ENCODE measurements at places on chromosomes 4 and X.
A peak's percentile ranks its signal among the peaks of the same experiment; 100 is the strongest.

- no peak for DNase-seq
Observed at GRCh38 chr4:38166768-38167167, 206.6 kb downstream of the PTTG2 start.

GRCh38 chr4:11805842-11806241, 377.1 kb upstream of the HS3ST1 start:
- DNase-seq, result no peak

DNA sequence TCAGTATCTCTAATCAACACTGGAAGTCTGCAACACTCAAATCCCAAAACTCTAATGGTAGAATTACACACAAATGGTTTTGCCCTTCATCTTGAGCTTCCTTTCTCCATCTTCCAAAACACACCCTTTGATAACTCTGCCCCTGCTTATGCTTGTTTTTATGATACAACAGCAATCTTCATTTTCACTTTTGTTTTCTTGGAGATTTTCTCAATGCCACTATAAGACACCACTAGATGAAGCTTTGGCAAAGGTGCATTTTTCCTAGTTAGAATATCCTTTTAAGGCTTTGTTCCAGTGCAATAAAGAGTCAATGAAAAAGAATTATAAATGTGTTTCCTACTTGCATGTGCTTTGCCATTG, 472.4 kb upstream of the NWD2 start:
- no peak for DNase-seq

DNA sequence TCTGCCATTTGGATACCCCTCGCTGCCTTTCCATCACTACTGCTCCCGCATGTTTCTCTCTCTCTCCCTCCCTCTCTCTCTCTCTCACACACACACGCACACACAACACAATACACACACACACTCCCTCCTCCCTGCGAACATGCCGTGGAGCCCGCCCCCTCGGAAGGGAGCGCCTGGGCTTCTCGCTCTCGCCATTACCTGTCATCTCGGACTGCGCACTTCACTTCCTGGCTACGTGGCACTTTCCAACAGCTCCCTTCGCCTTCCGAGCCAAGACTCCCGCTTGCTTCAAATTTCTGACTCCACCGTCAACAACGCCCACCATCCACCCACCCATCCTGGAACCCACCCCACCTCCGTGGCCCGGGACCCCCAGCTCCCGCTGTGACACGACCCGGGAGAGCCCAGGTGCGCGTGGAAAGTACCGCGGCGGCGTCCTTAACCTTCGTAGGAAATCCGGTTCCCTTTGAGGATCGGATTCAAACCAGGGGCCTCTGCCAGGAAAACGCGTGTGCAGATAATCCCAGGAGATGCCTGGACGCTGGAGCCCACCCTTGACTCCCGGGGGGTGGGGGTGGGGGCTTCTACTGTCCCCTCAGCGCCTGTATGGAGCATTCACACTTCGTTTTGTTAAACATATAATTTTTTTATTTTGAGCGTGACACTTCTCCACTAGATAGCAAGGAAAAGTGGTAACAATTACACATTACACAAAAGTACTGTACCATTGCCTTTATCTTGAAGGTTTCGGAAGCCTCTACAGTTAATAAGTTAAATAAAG, 12.5 kb downstream of the ARX start:
- no peak for DNase-seq

DNA sequence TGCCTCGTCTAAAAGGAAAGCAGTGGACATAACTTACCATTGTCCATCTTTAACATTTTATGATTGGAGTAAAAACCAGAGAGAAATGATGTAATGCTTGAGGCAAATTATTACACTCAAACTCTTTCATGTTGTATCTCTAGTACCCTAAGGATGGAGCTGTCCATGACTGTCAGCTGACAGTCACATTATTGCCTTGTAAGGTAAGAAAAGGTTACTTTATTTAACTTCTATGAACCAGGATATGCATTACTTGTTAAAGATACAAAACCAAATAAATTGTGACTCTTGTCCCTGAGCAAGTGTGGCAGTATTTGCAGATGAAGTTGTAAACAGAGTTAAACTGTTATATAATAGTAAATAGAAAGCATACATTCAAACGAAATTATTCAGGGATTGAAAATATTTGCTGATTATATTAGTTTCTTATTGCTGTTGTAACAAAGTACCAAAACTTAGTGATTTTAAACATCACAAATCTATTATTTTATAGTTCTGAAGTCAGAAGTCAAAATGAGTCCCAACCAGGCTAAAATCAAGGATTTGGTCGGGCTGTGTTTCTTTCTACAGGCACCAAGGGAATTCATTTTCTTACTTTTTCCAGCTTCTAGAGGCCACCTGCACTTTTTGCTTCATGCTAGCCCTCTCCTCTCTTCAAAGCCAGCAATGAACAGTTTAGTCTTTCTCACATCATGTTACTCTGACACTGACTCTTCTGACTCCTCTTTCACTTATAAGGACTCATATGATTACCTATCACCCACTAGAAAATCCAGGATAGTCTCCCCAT, 113.8 kb downstream of the CEP44 start:
- DNase-seq, result no peak

DNA sequence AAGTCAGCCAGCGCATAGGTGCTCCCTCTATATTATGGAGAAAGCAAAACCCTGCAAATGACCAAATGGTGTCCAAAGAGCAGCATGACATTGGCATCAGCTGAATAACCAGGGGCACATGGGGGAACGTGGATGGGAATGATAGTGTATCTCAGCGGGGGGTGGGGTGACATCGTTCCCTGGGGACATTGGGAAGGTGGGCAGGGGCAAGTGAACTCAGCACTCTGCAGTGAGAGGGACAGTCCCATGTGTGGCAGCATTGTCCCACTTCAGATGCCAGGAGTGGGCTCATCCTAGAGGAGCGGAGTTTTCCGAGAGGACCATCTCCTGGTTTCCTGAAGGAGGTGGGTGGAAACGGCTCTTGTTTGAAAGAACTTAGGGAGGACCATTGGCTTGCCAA, 64.8 kb downstream of the NELFA start:
- no peak for DNase-seq

- DNase-seq, result no peak
Observed at GRCh38 chrX:137988470-137988869, 422.5 kb downstream of the ZIC3 start.

- DNase-seq, result no peak
Observed at GRCh38 chr4:47210828-47211227, 179.5 kb downstream of the GABRB1 start.

GRCh38 chr4:70739496-70740337, 18.0 kb downstream of the RUFY3 start:
- peak; percentile 13 for DNase-seq

DNA sequence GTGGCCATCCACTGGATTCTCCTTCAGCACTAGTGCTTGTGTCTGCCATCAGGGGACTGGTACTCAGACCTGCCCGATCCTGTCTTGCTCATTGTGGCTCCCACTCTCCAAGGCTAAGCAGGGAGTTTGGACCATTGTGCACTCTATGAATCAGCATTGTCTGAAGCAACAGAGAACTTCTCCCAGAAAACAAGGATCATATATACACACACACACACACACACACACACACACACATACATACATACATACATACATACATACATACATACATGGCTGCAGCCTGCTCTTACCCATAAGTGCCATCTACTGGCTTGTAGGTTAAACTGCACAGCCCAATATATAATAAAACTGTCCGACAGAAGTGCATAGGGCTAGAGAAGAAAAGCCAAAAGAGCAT, 345.3 kb upstream of the LCORL start:
- peak; percentile 24 for DNase-seq

DNA sequence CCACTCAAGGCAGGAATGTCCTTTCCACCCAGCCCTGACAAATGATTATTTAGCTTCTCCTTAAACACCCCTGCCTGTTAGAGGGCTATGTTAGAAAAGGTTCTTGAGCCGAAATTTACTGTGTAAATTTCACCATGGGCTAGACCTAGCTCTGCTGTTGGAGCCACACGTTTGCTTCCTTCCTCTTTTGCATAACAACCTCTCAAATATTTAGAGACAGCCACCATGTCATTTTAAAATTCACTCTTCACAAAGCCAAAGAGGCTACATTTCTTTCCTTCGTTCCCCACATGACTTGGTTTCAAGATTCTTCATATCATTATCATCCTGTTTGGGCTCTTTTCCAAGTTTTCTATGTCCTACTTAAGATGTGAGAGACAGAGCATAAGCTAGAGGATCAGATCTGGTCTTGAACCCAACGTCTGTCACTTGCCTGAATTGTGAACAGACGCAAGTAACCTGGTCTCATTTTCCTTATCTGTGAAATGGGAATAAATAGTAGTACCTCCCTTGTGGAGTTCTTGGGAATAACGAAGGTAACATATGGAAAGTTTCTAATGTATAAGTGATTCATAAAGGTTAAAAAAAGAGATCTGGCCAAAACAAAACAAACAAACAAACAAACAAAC, 6.7 kb downstream of the DOCK11 start:
- DNase-seq, result no peak

DNA sequence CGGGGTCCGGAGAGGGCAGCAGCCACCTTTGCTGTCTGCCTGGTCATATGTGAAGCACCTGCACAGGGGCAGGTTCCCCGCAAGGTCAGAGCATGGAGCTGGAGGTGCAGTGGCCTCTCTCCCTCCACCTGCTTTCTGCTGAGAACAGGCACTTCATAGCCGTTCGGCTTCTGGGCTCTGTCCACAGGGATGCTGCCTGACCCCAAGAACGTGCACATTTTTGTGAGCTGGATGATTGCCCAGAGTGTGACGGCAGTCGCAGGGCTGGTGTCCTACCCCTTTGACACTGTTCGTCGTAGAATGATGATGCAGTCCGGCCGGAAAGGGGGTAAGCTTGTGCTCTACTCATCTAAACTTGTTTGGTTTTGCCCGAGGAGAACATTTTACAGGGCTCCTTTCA, 2.5 kb downstream of the SLC25A4 start:
- DNase-seq, result no peak

- DNase-seq, result no peak
Observed at GRCh38 chr4:29047341-29048041, 1672.7 kb upstream of the PCDH7 start.

DNA sequence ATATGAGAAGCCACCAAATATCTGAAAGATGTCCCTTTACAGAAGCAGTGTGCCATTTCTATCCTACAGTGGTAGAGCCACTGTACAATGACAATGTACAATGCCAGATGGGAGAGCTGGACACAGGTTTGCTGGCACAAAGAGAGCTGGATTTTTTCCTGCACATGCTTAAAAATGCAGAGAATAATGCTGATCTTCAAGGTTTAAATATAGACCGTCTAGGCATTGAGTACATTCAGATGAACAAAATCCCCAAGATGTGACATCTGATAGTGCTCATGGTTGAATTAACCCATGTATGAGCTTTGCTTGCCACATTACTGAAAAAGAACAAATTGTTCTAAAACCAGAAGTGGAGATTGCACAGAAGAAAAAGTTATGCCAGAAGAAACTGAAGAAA, 11.7 kb downstream of the ADGRL3 start:
- DNase-seq, result no peak

GRCh38 chr4:56430203-56430602, 5.2 kb downstream of the PPAT start:
- no peak for DNase-seq

- DNase-seq, result no peak
Observed at GRCh38 chr4:152063621-152064240, 302.9 kb upstream of the GATB start.

- DNase-seq, result no peak
Observed at GRCh38 chr4:17469931-17470674, 41.8 kb downstream of the QDPR start.

DNA sequence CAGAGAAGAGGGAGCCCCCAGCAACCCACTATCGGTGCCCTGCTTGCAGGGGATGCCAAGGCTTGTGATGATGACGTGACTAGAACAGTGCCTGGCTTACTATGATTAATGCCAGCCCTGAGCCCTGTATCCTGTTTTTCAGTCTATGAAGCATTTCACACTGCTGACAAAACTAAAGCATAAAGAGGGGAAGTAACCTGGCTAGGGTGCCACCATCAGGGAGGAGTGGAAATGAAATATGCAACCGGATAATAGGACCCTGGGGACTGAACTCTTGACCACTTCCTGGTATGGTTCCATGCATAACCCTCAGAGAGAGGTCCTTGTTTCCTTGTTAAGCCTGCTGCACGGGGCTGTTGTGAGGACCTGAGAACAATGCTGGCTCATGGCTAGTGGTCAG, 50.3 kb downstream of the MED28 start:
- DNase-seq, result no peak

DNA sequence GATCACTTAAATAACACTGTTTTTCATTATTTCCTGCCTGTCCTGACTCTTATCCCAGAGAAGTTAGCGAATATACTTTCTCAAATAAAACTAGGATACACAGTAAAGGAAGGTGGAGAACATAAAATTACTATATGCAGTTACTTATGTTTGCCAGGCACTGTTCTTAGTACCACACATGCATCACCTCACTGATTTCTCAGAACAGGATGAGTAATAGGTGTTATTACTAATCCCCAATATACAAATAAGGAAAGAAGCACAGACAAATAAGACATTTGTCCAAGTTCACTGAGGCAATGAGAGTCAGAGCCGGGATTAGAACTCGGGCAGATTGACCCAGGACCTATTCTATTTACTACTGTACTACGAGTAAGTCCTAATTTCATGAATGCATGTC, 91.7 kb downstream of the CORIN start:
- no peak for DNase-seq

DNA sequence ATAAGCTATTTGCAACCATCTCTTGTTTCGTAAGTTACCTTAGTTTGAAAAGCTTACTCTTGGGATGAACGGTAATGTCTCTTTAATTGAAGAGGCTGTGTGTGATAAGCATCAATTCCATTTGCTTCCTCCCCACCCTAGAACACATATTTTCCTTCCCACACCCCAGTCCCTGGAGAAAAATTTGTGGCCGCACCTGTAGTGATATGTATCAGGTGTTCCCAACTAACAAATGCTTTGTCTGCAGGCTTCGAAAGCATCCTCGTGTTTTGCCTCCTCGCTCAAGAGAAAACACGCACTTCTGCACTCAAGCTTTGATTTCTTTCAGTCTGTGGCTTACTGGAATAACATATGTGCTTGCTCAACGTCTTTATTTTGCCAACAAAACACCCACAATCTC, 143.8 kb upstream of the OTUD4 start:
- DNase-seq, result no peak

DNA sequence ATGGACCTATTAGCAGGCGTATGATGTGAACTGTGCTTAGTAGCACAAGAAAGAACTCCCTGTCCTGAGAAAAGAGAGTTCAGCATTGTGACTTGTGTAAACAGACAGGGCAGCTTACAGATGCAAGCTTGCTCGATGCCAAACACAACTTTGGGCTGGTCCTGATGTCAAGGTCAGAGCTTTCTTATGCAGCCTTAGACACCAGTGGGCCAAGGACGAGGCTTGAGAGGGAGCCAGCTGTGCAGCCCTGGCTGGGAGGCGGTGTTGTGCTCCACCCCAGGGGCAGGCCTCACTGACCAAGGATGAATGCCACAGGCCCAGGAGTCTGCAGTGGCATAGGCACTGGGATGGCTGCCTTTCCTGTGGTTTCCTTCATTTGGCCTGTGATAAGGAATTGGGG, 35.4 kb downstream of the JADE1 start:
- DNase-seq, result peak; percentile 33

GRCh38 chr4:11469650-11470437, 41.1 kb upstream of the HS3ST1 start:
- no peak for DNase-seq

GRCh38 chrX:150887906-150888465, 10.5 kb downstream of the CD99L2 start:
- DNase-seq, result no peak
